ENCODE measurements at places on chromosomes 4 and X. TPM values are rescaled to one million over a fixed set of nuclear protein-coding genes. Genes with fewer than 3 reads are reported as not detected.

Gene L1CAM
- 0.29 TPM for total RNA-seq

Gene DDX53
- total RNA-seq, result not detected

- DNase-seq, result peak; percentile 3
These were observed 738.7 kb upstream of the NDST4 start for GRCh38 chr4:115851918-115852766.

DNA sequence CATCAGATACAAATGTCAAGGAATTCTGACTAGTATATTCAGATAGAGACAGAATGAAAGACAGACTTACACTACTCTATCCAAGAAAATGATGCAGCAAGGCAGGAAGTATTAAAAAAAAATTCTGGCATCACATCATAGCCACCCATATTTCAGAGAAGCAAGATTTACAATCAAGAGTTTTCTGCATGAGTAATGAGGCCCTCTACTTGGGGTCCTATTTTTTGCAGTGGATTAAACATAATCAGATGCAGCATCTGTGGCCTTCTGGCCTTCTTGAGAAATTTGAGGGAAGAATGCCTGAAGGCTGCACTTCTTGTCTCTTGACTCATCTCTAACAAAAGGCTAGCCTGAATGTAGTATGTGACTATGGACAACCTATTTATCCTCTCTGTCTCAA lies 48.2 kb upstream of the SLIT2 start:
- DNase-seq, result peak; percentile 33

GRCh38 chr4:76977736-76978350 lies 28.3 kb downstream of the SEPTIN11 start:
- peak; percentile 89 for DNase-seq

- peak; percentile 14 for DNase-seq
These were observed 880 bp downstream of the UNC5C start for GRCh38 chr4:95547715-95548471.

DNA sequence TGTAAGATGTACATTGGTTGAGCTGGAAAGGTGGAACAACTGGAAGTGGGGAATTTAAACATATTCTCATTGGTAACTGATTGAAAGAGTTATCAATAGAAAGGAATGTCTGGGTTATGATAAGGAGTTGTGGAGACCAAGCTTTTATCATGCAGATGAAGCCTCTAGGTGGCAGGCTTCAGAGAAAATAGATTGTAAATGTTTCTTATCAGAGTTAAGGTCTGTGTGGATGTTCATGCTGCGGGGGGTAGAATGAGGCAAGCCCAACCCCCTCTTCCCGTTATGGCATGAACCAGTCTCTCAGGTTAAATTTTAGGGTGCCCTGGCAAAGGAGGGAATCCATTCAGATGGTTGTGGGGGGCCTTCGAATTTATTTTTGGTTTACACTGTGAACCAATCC lies 16.0 kb downstream of the ARSD start:
- no peak for DNase-seq

- DNase-seq, result no peak
These were observed 1.5 kb upstream of the NSD2 start for GRCh38 chr4:1869530-1870327.

GRCh38 chrX:2251211-2251610 lies 249.6 kb downstream of the DHRSX start:
- no peak for DNase-seq

DNA sequence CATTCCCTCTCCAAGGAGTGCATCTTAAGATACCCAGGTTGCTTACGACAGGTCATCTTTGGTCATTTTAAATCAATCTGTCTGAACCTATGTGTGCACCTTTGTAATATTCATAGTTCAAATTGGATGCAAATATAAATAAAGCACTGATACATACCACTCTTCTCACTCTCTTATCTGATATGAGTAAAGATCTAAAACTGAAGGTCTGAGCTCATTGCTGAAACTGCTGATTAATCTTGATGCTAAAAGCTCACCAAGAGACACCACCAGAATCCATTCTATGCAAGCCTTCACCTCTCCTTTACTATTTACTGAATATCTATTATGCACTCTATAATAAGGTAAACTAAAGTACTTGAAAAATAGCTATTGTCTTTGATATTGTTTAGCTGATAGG lies 16.6 kb downstream of the HSD17B13 start:
- DNase-seq, result no peak

GRCh38 chr4:140044337-140044902 lies 109.6 kb downstream of the MAML3 start:
- DNase-seq, result no peak

Measured in LHCN-M2 (cell line).